Activated T-helper 17 cell treated with anti-CD3 and anti-CD28 coated beads, Interleukin-2, amount 50 U/mL, for 72 hours (primary cell): ENCODE measurements at places on chromosomes 2 and 18. TPM values are rescaled to one million over a fixed set of nuclear protein-coding genes. Genes with fewer than 3 reads are reported as not detected.

The C2orf72 gene
- total RNA-seq = 3.3 TPM

DNA sequence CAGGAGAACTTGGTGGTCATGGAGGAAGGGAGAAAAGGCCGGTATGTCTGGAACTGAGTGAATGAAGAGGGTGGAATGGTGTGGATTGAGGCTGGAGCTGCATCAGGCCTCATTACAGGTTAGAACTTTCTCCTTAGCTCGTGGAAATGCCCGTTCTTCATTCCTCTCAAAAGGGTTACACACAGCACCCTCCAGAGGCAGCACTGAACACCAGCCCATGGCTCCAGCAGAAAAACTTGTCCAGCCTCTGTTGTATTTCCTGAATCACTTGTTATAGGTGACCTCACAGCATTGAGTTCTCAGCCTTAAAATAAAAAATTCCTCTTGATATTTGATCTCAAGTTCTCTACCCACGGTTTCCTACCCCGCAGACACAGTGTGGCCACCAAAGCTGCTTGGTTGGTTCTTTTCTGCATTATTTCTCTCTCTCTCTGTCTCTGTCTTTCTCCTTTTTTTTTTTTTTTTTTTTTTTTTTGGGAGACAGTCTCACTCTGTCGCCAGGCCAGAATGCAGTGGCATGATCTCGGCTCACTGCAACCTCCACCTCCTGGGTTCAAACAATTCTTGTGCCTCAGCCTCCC is 89.6 kb downstream of the ITGB1BP1 start:
- peak; percentile 32 for ATAC-seq

DNA sequence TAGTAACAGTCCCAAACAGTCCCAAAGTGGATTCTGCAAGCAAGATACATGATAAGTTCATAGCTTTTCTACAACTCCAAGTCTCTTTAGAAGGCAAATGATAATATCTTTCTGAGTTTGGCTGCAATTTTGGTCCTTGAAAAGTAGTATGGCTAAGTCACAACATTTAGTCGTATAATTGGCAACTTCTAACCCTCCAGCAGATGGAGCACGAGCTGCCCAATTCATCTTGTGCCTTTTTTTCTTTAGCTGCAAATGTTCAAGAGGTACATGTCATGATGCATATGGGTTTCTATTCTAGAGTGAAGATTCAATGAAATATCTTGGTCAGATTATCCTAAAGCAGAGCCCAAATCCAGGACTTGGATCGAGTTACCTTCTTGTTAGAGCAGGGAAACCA is 127.0 kb upstream of the KLHL14 start:
- ATAC-seq = no peak

GRCh38 chr2:160493227-160494028 is at the start of gene RBMS1:
Gene RBMS1, minus strand, starts transcription at chr2:160493807. Its CDS starts 444 bp downstream, at chr2:160493363.
- peak; percentile 44 for ATAC-seq

The CCT7 gene
- 317 TPM for total RNA-seq

DNA sequence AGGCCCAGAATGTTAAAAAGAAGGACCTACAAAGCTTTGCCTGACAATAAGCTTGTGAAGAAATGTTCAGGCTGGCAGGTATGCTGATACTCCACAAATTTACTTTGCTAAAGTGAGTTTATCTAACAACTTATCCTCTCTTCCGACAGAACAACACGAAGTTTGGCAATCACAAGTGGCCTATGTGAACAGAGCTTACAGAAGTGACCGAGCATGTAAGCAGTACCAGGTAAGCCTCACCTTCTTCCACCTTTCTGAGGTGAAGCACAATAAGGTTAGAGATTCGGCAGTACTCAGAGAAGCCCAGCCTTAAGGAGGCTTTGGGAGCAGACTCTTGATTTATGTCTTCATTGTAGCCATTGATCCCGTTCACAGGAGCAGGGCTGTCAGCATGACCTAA is 9.0 kb upstream of the LCT start:
- no peak for ATAC-seq

DNA sequence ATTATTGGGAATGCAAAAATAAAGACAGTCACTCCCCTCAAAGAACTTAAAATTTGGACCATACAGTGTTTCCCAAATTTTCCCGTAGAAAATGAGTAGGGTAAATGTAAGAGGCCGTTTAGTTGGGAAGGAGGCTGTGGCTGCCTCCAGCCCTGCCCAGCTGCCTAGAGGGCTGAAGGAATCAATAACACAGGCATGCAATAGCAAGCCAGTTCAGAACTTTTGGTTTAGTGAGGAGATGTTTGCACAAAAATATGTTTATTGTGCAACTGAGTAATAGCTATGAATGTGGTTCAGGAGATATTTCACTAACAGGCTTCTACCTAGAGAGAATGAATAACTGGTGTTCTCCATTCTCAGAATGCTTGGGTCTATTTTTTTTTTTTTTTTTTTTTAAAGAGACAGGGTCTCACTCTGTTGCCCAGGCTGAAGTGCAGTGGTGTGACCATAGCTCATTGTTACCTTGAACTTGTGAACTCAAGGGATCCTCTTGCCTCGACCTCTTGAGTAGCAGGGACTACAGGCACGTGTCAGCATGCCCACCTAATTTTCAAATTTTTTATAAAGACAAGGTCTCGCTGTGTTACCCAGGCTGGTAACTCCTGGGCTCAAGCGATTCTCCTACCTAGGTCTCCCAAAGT is 23.6 kb downstream of the UGP2 start:
- peak; percentile 13 for ATAC-seq

DNA sequence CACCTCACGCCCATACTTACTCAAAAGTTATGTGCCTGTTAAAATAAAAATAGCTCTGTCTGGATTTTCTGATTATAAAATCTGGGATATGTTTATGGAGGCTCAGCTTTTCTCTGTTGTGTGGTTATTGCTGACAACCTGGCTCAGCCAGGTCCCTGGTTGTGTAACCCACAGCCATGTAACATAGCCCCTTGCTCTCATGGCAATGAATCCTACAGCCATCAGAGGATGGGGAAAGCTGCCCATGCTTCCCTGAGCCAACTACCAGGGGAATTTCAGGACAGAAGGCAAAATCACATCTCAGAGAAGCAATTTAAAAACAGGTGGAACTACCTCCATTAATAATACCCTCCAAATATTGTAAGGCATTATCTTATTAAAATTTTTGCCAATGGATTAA is 29.7 kb downstream of the ST8SIA5 start:
- no peak for ATAC-seq

- ATAC-seq = no peak
These were observed 12.9 kb upstream of the C2orf74 start for GRCh38 chr2:61149074-61149473.

DNA sequence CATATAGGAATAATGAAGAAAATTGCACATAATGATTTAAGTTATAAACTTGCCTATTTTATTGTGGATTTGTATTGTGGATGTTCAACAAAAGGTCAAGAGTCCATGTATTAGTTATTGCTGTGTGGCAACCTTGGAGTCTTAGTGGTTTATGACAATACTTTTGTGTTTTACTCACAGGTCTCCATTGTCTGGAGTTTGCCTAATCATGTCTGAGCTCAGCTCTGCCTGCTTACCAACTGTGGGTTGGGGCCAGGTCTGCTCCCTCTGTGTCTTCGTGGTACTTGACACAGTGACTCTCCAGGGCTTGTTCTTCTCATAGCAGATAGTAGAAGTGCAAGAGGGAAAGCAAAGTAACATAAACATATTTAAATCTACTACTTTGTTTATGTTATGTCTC is 382.5 kb downstream of the CBLN2 start:
- no peak for ATAC-seq

DNA sequence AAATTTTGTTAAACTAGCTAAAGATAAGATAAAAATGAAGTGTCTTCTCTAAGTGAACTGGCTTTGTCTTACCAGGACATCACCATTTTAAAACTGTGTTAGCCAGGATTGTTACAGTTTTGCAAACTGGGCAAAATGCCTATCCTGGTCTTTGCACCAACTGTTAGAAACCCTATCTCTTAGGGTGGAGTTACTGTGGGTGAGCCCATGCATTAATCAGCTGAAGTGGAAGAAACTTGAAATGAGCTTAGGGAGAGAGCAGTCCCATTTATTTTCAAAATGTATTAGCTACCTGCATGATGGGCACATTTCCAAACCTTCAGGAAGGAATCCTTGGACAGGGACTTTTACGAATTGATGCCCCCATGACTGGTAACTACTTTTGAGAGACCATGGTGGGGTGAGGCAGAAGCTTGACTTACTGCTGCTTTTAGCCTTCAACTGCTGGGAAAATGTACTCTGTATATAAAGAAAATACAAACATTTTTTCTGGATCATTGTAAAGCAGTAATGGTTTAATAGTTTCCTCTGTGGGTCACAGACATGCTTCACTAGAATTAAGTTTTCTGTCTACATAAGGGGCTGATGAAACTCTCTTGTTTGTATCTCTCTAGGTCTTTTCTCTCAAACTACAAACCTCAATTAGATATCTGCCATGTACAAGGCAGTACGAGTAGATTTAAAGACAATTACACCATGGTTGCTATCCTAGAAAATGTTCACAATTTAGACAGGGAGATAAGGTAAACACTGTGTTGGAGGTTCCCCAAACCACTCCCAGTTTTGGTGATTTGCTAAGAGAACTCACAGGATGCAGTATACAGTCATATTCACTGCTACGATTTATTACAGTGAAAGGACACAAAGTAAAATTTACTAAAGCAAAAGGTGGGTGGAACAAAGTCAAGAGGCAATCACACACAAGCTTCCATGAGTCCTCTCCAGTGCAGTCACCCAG is 321.4 kb upstream of the MMADHC start:
- no peak for ATAC-seq
